ENCODE measurements at places on chromosomes 3 and 15.

GRCh38 chr3:124856677-124857076, 30.5 kb downstream of the ITGB5 start:
- DNase-seq = no peak

DNA sequence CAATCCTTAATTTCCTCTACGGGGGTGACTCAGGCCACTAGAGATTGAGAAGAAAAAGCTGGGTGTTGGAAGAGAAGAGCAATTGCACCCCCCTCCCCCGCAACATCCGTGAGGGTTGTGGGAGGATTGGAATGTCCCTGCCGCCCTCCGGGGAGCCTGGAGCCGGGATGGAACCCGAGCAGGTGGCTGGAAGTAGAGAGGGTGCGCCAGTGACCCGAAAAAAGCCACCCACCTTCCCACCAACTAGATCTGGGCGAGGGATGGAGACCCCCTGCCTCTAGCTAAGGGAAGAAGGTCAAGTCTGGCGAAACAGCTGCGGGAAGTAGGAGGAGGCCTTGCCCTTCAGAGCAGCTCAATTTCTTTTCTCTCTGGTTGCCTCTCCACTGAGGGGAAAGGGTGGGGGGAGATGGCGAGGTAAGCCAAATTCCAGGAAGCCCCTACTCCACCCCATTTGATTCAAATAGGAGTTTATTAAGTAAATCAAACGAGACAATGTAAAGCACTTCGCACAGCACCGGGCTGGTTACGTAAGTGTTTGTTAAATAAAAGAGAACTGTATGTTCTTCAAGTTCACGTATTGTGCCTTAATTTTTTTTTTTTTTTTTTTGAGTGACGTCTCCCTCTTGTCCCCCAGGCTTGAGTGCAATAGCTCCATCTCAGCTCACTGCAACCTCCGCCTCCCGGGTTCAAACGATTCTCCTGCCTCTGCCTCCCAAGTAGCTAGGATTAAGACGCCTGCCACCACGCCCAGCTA, 1.1 kb upstream of the WWTR1 start:
- peak; percentile 33 for DNase-seq

GRCh38 chr15:57741089-57741488, 34.6 kb downstream of the POLR2M start:
- no peak for DNase-seq

DNA sequence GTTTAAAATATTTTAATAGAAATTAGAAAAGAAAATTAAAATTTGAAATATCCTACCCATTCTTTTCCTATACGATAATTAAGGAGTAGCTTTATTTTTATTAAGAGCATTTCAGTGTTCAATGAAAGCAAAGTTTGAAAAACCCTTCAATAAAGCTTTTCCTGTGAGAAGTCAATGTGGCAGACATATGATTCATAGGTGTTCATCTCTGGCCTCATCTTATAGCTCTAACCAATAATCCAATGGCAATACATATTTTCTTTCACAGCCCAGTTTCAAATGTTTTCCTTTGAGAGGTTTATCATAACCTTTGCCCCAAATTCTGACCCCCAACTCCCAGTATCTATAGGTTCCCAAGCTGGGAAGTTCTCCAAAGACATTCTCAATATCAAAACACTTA, 8.3 kb downstream of the KPNA1 start:
- DNase-seq = no peak

GRCh38 chr3:141044695-141045641, 6.2 kb upstream of the SPSB4 start:
- DNase-seq = no peak

- DNase-seq = no peak
Observed at GRCh38 chr3:158711886-158712285, 20.4 kb downstream of the RARRES1 start.

- DNase-seq = no peak
Observed at GRCh38 chr15:58487041-58487723, 55.4 kb downstream of the LIPC start.

DNA sequence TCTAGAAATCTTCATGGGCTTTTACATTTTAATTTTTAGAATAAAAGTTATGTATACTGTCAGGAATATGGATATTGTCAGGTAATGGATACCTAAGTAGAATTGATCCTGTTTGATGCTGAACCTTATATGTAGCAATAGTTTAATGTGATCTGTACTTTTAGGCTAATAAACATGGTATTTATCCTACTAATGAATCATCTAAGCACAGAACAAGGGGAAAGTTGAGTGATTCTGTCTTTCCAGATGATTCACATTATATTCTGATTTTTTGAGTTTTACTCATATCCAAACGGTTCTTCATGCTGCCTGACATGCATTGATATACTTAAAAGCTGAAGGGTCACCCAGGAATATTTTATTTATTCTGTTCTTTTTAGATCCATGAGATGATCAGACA, 34.5 kb downstream of the FANCI start:
- no peak for DNase-seq

GRCh38 chr3:183487016-183487415, 58.6 kb upstream of the MCF2L2 start:
- no peak for DNase-seq

DNA sequence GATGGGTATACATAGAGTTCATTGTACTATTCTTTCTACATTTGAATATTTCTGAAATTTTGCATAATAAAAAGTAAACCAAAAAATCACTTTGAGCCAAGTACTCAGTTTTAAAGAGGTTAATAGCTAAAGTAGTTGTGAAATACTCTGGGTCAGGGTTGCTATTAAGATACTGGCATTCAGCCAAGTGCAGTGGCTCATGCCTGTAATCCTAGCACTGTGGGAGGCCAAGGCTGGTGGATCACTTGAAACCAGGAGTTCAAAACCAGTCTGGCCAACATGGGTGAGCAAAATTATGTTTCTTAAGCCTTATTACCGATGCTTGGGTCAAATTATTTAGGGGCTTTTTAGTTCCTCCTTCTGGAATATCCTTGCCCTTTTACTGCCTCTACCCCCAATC, 122.0 kb upstream of the MELTF start:
- DNase-seq = no peak

DNA sequence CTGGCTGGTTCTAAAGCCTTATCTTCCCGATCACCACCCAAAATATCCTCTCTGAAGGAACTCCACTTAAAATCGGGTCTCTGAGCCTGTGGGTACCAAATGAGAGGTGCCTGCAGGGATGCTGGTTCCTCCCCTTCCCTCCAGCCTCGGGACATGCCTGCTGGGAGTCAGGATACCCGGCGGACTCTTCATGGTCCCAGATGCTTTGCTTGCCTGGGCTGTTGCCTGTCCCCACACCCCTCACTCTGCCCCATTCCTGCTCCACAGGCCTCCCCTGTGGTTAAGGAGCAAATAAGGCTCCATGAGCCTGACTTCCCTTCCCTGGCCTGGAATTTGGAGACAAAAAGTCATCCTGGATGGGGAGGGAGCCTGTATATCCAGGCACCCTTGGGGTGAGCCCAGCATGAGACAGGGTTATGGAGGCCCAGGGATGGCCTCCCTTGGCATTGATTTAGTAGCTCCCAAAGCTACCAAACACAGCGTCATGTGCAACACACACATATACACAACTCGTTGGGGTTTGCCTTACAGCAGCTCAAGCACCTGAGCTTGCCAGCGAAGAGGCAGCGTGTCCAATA, 12.3 kb upstream of the CORO2B start:
- peak; percentile 9 for DNase-seq

- DNase-seq = no peak
Observed at GRCh38 chr15:77533578-77534430, 98.9 kb downstream of the LINGO1 start.

- no peak for DNase-seq
Observed at GRCh38 chr3:183013856-183014255, 33.5 kb upstream of the DCUN1D1 start.

DNA sequence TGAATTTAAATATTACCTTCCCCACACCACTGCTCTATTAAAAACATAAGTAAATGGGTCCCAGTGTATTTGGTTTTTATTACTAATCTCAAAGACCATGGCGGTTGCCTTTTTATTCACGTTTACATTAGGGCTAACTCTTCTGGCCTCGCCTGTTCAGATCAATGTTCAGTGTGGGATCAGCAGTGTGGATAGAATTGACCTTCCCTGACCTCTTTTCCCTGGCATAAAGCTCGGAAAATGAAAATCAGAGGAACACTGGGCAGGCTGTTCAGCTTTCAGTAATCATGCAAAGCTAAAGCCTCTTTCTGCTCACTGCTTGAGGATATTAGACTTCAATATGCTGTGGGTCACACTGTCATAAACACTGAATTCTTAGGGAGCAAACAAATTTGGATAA, 422.6 kb upstream of the ONECUT1 start:
- DNase-seq = no peak

DNA sequence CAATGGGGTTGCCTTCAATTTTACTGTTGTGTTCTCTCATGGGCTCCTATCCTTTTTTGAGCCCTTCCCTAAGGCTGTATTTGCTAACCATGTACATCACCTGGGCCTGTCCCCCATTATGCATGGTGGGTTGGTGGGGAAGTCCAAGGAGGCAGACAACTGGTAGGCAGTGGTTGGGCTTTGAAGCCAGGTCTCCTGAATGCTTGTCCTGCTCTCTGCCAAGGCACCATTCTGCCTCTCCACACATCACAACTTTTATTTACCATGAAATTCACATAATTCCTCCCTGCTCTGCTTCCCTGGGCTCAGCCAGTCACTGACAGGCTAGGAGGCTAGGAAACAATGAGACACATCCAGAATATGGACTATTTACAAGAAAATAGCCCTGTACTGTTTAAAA, 41.0 kb upstream of the COPB2 start:
- no peak for DNase-seq

DNA sequence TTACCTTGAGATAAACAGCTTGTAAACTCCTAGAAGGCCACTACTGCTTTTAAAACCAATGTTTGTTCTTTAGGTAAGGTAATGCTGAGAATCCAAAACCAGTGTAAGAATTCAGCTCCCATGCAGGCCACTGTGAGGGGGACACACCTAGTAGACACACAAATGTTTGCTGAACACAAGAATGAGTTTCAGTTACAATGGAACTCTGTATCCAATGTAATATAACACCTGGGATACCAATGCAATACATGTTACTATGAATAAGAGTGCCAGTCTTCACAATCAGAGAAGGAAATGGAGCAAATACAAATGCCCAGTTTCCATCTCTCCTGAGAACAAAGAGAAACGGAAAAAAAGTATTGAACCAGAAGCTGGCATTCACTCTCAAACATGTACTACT, 65.9 kb downstream of the IGF2BP2 start:
- no peak for DNase-seq

- DNase-seq = no peak
Observed at GRCh38 chr3:173957646-173958045, 560.1 kb downstream of the NLGN1 start.

DNA sequence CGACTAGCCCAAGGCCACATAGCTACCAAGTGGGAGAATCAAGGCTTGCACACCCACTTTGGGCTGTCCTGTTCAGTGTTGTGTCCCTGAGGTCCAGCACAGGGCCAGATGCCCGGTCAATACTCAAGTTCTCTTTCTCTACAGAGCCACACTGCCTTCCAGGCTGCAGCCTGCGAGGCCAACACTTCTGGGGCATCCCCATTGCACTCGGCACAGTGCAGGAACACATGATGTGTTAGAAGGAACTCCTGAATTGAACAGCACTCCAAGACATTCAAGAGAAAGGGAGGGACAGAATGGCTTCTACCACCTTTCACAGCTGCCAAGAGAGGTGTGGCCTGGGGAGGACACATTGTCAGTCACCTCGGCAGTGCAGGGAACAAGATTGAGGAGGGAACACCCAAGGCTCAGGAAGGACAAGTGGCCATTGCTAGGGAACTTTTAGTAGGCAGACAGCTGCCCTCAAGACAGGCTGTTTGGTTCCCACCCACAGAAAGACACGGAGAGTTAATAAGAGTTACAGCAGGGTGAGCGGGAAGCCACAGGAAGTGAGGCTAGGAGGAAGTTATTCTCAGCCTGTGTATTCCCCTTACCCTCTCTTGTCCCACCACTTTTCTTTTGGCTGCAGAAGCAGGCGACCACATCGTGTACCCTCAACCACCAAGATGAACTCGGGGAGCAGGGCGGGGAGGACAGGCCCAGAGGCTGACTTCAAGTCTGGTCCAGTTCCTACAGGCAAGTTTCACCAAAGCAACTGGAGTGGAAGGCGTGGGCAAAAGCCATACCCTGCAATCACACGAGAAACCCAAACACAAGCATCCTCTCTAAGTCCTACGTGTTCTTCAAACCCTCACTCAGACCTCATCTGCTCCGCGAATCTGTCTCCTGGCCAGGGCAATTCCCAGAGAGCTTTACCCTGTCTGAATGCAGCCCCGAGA, 69.4 kb downstream of the SRGAP3 start:
- no peak for DNase-seq

DNA sequence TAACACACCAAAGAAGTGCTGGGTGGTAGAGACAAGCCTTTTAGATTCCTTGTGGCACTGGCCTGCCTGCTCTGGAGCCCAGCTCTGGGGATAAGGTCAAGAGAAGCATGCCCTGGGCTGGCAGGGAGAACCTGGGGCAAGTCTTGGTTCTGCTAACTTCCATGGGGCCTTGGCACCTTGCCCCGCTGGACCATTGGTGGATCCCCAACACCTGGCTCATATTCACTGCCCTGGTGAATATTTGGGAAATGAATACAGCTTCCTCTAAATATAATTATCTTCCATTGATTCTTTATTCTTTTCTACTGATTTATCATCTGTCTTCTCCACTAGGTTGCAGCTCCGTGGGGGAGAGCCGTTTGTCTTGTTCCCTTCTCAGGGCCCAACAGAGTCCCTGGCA, 89.5 kb downstream of the RAB11A start:
- no peak for DNase-seq

DNA sequence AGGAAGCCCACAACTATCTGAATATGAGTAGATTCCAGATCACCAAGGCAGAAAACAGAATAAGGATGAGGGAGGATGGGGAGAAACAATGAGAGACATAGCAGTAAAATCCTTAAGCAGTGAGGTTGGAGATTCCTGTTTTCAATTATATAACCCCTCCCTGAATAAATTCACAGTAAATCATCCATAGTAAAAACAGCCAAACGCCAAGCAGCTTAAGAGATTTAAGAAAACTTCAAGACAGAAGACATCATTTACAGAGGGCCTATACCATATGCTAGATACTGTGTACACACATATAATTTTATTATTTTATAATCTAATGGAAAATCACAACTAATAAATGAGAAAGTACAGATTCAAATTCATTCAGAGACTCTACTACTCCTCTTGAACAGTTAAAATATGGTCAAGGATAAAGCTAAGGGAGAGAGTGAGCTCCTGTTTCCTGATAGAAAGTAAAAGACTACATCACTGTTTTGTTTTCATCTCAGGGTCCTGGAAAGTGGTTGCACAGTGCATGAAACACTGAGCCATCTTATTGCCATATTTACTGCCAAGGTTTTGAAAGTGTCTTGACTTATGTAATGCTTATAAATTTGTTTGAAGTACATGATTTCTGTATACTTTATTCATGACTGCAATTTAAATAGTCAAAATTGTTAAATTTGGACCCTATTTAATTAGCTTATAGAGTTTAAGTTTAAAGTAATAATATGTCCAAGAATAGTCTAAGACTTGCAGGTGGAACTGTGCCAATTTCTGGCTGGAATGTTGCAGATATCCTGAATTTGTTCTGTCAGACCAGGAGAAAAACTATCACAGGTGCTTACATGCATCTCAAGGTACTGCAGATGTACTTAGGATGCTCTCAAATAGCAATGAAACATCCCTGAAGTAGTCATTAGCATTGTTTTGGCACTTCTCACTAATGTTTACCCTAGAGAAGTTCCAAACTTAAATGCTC, 141.4 kb downstream of the TBL1XR1 start:
- DNase-seq = no peak

Data from glutamatergic neuron (in vitro differentiated cells).